Fibroblast of skin of right quadriceps (primary cell): ENCODE measurements at places on chromosomes 11 and 22.

DNA sequence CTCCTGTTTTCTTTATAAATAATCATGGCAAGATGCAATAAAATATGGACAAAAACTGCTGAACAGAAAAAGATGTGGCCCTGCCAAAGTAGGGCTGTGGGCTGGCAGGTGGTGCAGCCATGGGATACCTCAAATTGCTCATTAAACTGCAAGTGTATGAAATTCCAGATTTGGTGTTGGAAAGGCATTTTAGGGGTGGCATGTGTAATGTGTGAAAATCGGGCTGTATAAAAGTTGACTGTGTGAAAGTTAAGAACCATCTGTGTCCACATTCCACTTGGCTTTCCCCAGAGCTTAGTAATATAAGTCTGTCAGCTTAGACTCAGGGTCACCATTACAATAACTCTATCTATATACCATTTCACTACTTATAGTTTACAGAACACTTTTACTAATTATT is 34.8 kb upstream of the FZD4 start:
- DNase-seq = no peak

- no peak for DNase-seq
Observed at GRCh38 chr11:14029440-14029839, 66.9 kb downstream of the SPON1 start.

DNA sequence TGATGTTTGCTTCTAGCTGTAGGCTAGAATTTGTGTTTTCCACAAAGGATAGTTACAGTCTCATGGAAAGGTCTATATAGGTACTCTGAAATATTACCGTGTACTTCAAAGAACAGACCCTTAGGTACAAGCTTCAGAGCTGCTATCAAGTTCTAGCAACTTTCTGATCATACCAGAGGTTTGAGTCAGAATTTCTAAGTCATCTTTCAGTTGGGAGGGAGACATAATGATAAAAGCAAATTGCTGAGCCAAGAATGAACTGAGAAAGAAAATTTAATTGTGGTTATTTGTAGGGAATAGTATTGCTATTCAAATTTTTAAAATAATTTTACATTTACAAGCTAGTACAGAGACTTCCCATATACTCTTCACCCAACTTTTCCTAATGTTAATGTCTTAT is 19.9 kb upstream of the ME3 start:
- DNase-seq = peak; percentile 51

GRCh38 chr11:10414181-10414580 is 40.9 kb upstream of the AMPD3 start:
- no peak for DNase-seq

DNA sequence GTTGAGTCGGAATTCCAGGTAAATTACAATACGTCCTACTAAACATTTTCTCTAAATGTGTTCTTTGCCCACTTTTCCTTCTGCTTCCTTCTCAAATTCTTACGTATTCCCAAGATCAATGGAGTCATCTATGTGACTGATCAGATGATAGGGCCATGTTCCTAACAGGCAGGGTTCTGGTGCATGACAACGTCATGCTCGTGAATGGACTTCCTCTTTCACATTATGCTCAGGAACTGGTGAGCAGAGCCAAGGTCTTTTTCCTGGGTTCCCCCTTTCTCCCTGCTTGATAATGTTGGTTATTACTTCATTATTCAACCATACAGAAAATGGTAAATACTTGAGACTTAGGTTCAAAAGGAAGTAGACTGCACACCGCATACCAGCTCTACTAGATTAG is 789.4 kb downstream of the OPCML start:
- no peak for DNase-seq

DNA sequence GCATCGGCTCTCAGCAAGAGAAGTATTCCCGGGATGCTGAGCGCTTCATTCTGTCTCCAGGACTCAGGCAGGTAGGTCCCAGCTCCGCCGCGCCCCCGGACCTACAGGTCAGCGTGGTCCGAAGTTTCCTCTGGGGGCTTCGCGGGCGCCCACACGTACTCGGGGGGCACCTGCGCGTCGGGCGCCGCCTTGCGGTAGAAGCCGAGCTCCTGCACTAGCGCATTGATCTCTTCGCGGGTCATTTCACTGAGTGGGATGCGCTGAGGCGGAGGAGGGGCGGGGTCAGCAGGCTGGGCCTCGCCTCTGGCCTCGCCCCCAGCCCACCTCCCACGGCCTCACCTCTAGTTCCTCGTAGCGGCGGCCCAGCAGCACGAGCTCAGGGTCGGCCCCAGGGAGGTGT is 2.5 kb downstream of the SELENOM start:
- DNase-seq = no peak

DNA sequence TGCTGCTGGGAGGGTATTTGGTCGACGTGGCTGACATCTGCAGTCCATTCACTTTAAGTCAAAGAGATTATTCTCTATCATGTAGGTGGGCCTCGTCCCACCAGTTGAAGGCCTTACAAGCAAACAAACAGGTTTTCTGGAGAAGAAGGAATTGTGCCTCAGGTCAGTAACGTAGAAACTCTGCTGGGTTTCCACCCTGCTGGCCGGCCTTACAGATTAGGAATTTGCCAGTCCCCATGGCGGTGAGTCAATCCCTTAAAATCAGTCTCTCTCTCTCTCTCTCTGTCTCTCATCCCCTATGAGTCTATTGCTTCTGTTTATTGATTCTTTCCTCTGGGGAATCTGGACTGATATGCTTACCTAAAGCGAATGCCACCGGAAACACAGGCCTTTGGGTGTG is 75.4 kb upstream of the FGF3 start:
- DNase-seq = no peak

DNA sequence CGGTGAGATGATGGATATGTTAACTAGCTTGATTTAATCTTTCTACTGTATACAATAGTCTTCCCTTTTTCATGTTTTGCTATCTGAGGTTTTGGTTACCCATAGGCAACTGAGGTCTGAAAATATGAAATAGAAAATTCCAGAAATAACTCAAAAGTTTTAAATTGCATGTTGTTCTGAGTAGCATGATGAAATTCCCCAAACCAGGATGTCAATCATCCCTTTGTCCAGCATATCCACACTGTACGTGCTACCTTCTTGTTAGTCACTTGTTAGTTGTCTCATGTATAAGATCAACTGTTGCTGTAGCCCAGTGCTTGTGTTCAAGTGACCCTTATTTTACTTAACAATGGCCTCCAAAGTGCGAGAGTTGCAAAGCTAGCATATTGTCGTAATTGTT is 21.2 kb upstream of the OR10W1 start:
- DNase-seq = no peak

DNA sequence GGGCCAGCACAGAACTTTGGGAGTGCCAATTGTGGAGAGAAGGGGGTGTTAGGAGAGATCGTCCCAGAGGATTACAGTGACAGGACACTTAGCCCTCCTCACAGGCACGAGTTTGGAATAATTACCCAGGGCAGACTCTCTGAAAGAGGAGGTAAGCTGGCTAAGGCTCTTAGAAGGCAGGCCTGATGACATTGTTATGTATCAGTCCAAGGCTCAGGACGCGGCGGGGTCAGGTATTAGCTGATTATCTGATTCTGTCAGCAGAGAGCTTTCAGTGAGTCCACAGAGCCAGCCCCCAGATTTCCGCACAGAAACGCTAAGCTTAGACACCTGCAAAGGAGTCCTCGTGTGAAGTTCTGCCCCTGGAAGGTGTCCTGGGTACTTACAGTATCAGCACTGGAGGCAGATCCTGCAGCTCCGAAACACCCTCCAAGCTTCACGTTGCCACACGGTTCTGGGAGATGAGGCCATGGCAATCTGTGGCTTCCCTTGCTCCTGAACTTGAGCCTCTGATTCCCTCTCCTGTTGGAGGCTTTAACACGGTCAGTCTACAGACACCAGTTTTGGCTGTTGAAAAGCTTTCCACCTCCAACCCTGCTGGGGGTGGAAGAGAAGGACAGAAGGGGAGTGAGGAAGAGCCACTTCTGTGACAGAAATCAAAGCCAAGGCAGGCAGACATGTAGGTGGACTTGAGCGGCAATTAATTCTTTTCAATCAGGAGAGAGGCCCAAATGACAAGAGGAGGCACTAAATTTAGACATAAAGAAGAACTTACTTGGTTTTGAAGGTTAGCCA is 123.6 kb upstream of the CADM1 start:
- no peak for DNase-seq

DNA sequence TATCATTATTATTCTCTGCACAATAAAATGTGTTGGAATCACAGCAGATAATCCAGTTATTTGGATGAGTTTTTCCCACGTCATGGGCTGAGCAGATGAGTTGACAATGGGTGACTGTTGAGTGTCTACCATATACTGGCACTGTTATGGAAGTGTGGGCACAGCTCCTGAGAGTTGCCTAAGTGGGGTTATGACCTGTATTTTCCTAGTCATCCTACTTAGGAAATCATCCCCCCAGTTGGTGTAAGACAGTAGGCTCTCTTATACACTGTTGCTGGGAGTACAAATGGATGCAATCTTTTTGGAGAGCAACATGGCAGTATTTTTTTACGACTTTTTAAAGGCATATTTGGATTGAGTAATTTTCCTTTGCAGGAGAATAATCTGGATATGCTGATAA is 66.4 kb downstream of the TRAF6 start:
- no peak for DNase-seq

DNA sequence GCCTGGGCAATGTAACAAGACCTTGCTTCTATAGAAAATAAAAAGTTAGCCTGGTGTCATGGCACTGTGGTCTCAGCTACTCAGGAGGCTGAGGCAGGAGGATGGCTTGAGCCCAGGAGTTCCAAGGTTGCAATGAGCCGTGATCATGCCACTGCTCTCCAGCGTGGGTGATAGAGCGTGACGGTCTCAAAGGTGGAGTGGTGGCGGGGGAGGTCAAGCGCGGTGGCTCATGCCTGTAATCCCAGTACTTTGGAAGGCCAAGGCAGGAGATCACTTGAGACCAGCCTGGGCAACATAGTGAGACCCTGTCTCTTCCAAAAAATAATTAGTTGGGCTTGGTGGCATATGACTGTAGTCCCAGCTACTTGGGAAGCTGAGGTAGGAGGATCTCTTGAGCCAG is 16.7 kb upstream of the PISD start:
- DNase-seq = no peak

GRCh38 chr22:26536056-26536761 is 23.9 kb upstream of the TFIP11 start:
- DNase-seq = no peak

- DNase-seq = no peak
Observed at GRCh38 chr11:103963648-103964047, 72.8 kb upstream of the DDI1 start.

- peak; percentile 68 for DNase-seq
Observed at GRCh38 chr11:122093731-122094275, 22.2 kb downstream of the BLID start.

DNA sequence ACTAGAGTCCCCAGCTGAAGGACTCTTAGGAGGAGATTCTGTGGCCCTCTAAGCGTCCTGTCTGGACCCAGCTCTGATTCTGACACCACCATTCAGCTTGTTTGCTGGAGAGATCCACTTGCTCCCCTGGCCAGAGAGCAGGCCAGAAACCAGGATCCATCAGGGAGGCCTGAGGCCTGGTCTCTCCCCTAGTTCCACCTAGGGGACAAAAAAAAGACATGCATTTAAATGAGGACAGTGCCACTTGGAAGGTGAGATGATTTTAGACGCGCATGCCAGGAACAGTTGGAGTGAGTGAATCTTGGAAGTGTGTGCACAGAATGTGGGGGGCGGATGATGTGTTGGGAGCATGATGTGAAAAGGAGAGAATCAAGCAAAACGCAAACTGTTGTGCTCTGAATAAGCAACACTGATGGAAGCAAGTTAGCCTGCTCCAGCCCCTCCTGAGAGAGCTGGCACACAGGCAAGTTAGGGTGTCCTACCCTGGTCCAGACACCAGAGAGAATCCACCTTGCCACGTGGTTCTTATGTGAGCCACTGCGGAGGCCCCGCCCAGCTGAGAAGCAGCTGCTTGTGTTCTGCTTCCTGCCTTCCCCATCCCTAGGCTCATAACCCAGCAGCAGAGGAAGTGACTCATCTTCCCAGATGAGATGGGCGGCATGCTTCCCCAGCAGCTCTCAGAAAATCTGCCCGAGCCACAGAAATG is 8.0 kb upstream of the SLCO2B1 start:
- peak; percentile 94 for DNase-seq

DNA sequence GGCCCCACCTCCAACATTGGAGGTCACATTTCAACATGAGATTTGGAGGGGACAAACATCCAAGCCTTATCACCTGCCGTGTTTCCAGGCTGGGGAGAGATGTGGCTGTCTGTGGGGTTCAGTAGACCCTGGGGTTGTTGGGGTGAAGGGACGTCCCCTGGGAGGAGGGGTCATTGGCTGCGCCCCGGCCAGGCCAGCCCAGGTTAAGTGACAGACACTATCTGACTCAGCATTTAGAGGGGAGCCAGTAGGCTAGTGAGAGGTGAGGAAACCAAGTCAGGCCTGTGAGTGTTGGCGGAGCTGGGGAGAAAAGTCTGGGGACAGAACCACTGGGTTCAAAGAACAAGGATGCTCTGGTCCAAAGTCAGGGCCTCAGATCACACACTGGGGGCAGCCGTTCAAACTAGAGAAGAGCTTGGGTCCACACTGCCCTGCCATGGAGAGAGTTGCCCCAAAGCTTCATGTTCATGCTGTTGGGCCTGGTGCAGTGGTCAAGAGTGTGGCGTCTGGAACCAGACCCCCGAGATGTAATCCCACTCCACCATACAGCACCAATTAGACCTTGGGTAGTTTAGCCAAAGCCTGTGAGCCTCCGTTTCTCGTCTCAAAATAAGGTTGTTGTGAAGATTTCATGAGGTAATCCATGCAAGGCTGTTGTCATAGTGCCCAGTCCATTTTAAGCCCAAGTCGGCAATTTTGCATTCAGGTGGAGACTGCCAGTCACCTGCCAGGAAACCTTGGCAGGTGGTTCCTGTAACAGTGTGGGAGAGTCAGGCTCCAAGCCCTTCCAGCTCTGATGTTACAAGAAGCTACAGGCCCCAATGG is 1289.6 kb downstream of the TBC1D22A start:
- DNase-seq = no peak

GRCh38 chr22:40057652-40058051 is 62.9 kb downstream of the FAM83F start:
- no peak for DNase-seq

DNA sequence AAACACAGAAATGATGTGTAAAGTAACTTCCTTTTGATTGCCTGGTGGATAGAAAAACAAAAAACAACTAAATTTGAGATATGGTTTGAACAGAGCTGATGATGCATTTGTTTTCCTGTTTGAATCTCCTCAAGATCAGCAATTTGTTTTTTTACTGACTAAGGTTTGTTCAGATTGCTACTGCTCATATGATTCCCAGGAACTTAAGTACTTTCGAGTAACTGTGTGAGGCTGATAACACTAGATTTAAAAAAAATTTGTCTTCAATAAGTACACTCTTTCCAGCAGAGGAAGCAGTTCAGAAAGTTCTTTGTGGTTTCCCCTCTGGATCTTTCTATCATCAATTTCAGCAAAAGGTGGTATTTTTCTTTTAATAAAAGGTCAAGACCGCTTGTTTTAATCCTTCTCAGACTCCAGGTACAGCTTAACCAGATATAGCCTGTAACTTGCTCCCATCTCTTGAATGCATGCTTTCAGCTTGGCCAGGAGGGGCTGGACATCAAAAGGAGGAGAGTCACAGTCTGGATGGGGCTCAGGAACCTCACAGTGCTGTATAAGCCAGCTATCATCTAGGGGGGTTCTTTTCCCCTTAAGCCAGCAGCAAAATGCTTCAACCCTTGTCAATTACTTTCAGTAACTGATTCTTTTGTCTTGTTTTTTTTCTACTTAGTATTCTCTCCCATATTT is 12.3 kb upstream of the MS4A6E start:
- DNase-seq = no peak
